Activated T-cell treated with anti-CD3 and anti-CD28 coated beads, Interleukin-2, amount 50 U/mL, for 24 hours (primary cell): ENCODE measurements at places on chromosomes 16 and 17.

- H3K4me3 ChIP-seq: no peak overlapping the region
- H3K36me3 ChIP-seq: no peaks in the 10 kb centered on the region
- H3K4me1 ChIP-seq: peaks cover 11% of the 10 kb centered on the region
Observed at GRCh38 chr16:58027161-58027915, 1.8 kb downstream of the MMP15 start.

GRCh38 chr17:74490716-74491115, 24.3 kb downstream of the CD300A start:
- no peak overlapping the region for H3K27ac ChIP-seq
- no peaks in the 10 kb centered on the region for H3K27me3 ChIP-seq
- H3K36me3 ChIP-seq: no peaks in the 10 kb centered on the region
- H3K4me1 ChIP-seq: peaks cover 3% of the 10 kb centered on the region

GRCh38 chr16:82470620-82471152, 156.1 kb upstream of the CDH13 start:
- DNase-seq: no peak
- H3K4me1 ChIP-seq: no peaks in the 10 kb centered on the region
- peaks cover 11% of the 10 kb centered on the region for H3K27me3 ChIP-seq
- no peak overlapping the region for H3K27ac ChIP-seq
- no peaks in the 10 kb centered on the region for H3K36me3 ChIP-seq

- H3K27me3 ChIP-seq: no peaks in the 10 kb centered on the region
- H3K4me3 ChIP-seq: no peak overlapping the region
- no peak for DNase-seq
- no peaks in the 10 kb centered on the region for H3K36me3 ChIP-seq
Observed at GRCh38 chr17:27958708-27959381, 65.7 kb upstream of the LYRM9 start.

DNA sequence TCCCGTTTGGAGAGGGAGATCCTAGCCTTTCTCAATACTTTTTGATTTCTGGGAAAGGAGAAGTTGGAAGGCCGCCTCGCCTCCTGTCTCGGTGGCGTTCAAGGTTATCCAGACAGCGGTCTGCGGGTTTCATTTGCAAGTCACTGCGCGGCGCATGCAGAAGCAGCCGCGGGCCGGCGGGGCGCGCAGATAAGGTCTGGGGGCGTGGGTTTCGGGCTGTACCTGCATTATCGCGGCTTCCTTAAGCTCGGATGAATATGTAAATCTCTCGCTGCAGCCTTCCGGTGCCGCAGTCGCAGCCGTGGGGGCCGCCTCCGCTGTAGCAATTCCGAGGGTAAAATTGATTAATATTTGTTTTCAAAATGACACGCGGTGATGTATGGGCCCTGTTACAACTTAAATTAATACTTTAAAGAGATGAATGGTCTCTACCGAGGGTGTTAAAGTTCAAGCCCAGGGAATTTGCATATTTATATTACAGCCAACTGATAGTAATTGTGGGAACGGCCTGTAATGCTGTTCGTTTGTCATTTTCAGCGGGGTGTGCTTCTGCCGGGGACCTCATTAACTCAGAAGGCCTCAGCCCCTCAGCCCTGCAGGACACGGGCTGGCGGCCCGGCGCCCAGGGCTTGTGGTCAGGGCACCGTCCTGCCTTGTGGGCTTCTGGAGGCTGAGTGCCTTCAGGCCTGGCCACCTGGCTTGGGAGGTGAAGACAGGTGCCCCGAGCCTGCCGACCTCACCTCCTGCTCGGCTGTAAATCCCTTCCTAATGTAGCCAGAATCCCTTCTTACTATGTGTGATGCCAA, 99.4 kb downstream of the CYLD start:
- DNase-seq: peak; percentile 54
- peak overlapping the region; percentile 64 for H3K4me3 ChIP-seq
- peaks cover 27% of the 10 kb centered on the region for H3K27me3 ChIP-seq
- peak overlapping the region; percentile 32 for H3K27ac ChIP-seq
- no peaks in the 10 kb centered on the region for H3K36me3 ChIP-seq
- H3K4me1 ChIP-seq: peaks cover 33% of the 10 kb centered on the region

DNA sequence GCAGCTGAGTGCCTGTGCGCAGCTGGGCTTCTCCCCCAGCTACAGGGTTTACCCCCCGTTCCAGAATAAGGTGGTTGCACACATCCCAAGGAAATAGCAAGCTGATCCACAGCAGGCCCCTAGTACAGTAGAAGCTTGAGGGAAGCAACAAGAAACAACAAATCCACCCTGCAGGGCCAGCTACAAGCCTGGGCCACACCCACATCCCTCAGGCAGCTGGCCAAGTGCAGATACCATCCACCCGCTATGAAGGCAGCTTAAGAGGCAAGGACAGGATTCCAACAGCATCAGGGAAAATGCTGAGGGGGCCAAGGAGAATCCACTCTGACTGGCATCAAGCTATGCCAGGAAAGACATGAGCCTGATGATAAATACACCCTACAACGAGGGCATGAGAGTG, 66.9 kb upstream of the RCVRN start:
- H3K4me1 ChIP-seq: no peaks in the 10 kb centered on the region
- no peaks in the 10 kb centered on the region for H3K27me3 ChIP-seq
- H3K36me3 ChIP-seq: no peaks in the 10 kb centered on the region
- no peak overlapping the region for H3K4me3 ChIP-seq
- no peak overlapping the region for H3K27ac ChIP-seq
- no peak for DNase-seq

DNA sequence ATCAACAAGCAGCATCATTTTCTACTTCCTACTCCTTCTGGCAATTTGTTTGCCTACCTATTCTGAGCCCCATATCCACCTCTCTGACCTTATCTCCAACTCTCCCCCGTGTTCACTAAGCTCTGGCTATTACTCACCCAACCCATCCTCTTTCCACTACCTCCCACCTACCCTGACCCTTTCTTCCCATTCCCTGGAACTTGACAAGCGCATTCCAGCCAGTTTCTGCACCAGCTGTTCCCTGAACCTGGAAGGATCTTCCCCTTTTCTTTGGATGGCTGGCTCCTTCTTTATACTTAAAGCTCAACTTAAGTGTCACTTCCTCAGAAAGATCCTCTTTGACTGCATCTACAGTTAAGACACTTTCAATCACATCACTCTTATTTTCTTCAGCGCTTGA, 2.2 kb downstream of the DCUN1D3 start:
- H3K4me3 ChIP-seq: peak overlapping the region; percentile 13
- DNase-seq: no peak
- H3K4me1 ChIP-seq: peaks cover 50% of the 10 kb centered on the region

DNA sequence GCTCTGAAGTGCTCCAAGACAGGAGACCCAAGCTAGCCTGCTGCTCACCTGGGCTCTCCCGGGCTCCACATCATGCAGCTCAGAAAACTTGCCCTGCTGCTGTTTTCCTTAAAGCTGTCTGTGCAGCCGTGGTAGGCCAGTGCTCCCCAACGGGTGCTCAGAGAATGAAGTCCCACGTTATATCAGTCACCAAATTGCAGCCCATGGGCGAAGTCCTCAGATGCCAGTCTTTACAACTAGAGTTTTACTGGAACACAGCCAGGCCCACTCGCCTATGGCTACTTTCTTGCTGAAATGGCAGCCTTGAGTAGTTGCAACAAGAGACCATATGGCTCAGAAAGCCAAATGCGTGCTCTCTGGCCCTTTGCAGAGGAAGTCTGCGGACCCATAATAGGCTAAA, 6.3 kb downstream of the CREBBP start:
- no peak overlapping the region for H3K4me3 ChIP-seq
- peaks cover 98% of the 10 kb centered on the region for H3K4me1 ChIP-seq
- H3K27ac ChIP-seq: no peak overlapping the region
- H3K27me3 ChIP-seq: no peaks in the 10 kb centered on the region

GRCh38 chr16:64542152-64542551, 579.7 kb downstream of the CDH11 start:
- H3K27ac ChIP-seq: no peak overlapping the region
- no peaks in the 10 kb centered on the region for H3K36me3 ChIP-seq
- H3K4me3 ChIP-seq: no peak overlapping the region
- no peak for DNase-seq
- no peaks in the 10 kb centered on the region for H3K4me1 ChIP-seq

DNA sequence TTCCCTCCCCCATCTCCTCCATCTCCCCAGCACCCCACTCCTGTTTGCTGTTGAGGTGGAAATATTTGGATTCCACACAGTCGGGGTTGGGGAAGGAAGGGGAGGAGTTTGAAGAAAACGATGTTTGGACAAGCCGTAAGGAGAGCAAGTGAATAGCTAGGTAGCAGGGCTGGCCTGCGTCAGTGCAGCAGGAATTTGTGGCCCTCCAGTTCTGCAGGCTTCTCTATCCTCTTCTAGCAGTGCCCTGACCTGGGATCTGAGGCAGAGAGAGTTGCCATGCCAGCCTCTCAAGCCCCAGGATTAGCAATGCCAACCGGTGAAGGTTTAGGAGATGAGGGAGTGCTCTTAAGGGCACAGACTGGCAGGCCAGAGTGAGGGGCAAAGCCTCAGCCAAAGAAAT, 12.5 kb downstream of the TLCD2 start:
- no peaks in the 10 kb centered on the region for H3K36me3 ChIP-seq
- H3K27ac ChIP-seq: no peak overlapping the region
- no peak overlapping the region for H3K4me3 ChIP-seq

DNA sequence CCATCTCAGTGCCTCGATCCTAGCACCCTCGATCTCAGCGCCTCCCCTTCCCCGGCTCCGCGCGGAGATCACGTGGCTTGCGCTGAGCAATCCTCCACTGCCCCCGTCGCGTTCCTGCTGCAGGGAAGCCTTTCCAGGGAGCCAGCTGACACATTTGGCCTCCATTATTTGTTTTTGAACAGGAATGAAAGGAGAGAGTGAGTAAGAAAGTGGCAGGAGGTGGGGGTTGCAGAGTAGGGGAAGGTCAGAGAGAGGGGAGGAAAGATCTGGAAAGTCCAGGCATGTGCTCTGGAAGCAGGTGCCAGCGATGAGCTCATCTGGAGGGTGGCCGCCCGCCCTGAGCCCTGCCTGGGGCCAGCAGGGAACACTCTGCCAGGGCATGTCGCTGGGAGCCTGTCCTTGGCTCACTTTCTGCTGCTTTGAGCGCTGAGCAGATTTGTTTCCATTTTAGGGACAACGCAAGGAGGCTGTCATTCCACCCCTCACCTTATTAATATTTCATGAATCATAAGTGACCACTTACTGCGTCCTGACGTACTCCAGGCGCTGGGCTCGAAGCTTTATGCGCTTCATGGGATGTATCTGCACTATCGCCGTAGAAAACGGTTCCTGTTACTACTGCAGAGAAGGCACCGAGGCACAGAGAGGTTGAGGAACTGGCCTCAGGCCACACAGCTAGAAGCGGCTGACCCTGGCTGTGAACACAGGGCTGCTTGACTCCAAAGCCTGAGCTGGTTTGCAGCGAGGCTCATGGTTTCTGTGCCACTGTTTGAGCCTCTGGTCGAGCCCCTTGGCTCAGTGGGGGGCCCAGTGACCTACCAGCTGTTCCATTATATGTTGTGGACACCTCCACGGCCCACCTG, 283.1 kb downstream of the SEC14L1 start:
- H3K27ac ChIP-seq: peak overlapping the region; percentile 47
- no peak overlapping the region for H3K4me3 ChIP-seq
- DNase-seq: no peak
- H3K4me1 ChIP-seq: peaks cover 76% of the 10 kb centered on the region

DNA sequence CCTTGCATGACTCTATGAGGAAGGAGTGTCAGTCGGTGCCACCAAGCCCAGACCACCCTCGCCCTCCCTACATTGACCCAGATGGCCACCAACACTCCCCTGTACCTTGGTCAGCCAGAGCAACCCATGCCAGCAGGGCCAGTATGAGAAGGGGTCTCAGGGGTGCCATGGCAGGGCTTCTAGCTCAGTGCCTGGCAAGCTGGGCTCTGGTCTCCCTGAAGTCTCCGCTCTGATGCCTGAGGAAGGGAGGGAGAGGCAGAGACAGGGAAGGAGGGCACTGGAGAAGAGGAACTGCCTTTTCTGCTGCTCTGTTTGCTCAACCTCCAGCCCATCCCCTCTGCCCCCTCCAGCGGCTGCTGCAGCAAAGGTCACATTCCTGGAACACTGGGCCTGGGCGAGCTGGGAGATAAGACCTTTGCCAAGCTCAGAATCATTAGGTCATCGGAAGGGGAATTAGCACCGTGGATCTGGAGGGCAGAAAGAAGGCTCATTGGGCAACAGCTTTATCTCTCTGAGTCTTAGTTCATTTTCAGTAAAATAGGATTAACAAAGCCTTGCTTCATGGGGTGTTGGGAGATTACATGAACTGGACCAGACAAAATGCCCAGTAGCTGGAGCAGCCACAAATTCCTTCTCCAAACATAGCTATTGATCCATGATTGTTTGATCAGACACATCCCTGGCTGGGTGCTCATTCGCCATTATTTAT, at the start of gene VTN:
Gene VTN (minus strand): TSS at position 273 of the 709 bp plus-strand sequence. CDS start 104 bp downstream, at position 169.
- peak within 1 kb of the TSS; percentile 87 for H3K4me3 ChIP-seq
- DNase-seq: no peak
- H3K27me3 ChIP-seq: no peaks in the 10 kb centered on the region

DNA sequence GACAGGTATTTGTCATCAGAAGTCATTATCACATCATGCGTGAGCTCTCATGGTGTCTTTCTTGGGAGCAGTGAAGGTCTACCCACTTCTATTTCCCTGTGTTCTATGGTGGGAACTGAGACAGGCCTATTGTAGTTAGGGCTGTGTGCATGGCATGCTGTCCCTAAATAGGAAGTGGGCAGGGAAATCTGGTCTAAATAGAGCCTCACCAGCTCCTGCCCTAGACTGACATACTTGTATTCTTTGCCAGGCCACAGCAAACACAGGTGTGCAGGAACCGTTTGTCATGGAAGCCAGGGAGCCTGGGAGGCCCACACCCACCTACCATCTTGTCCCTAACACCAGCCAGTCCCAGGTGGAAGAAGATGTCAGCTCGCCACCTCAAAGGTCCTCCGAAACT, 10.1 kb downstream of the SLC7A6 start:
- no peaks in the 10 kb centered on the region for H3K27me3 ChIP-seq
- no peak overlapping the region for H3K4me3 ChIP-seq

GRCh38 chr17:5283571-5284315, 1.7 kb downstream of the RABEP1 start:
- H3K27ac ChIP-seq: peak overlapping the region; percentile 94
- peak overlapping the region; percentile 89 for H3K4me3 ChIP-seq
- H3K27me3 ChIP-seq: no peaks in the 10 kb centered on the region
- H3K4me1 ChIP-seq: peaks cover 54% of the 10 kb centered on the region

DNA sequence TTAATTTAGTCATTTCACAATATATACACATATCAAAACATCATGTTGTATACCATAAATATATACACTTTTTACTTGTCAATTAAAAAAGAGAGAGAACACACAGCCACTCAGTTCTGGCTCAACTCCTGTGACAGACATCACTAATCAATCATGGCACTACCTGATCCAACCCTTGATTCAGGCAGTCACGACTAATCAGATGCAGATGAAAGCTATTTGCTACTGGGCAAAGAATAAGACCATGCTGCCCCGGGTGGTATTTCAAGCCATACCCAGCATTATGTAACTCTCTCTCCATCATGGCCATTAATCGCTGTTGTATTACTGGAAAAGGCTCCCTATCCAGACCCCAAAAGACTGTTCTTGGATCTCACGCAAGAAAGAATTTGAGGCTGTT, 345.7 kb downstream of the HAPSTR1 start:
- no peaks in the 10 kb centered on the region for H3K4me1 ChIP-seq
- no peaks in the 10 kb centered on the region for H3K27me3 ChIP-seq
- H3K27ac ChIP-seq: no peak overlapping the region
- H3K4me3 ChIP-seq: no peak overlapping the region
- no peaks in the 10 kb centered on the region for H3K36me3 ChIP-seq
- DNase-seq: no peak
